HCT116 (cell line): ENCODE measurements at places on chromosomes 7 and 10. TPM values are rescaled to one million over a fixed set of nuclear protein-coding genes. Genes with fewer than 3 reads are reported as not detected.
A peak's percentile ranks its signal among the peaks of the same experiment; 100 is the strongest.

Gene NUTM2E
- 0.15 TPM for total RNA-seq

Gene MLXIPL
- 79.4 TPM for total RNA-seq

Gene MYOZ1
- not detected for total RNA-seq

Gene ESYT2
- 68.2 TPM for total RNA-seq

Gene HTR5A
- not detected for total RNA-seq

Gene RET
- 5.9 TPM for total RNA-seq

Gene CALML5
- not detected for total RNA-seq

Gene ARPC1A
- 250 TPM for total RNA-seq

Gene SEMA3E
- total RNA-seq: 1.6 TPM

Gene POLR2J2
- total RNA-seq: 6.2 TPM

Gene NRAP
- not detected for total RNA-seq

Gene HKDC1
- 1.7 TPM for total RNA-seq

Gene TRPV5
- total RNA-seq: not detected

DNA sequence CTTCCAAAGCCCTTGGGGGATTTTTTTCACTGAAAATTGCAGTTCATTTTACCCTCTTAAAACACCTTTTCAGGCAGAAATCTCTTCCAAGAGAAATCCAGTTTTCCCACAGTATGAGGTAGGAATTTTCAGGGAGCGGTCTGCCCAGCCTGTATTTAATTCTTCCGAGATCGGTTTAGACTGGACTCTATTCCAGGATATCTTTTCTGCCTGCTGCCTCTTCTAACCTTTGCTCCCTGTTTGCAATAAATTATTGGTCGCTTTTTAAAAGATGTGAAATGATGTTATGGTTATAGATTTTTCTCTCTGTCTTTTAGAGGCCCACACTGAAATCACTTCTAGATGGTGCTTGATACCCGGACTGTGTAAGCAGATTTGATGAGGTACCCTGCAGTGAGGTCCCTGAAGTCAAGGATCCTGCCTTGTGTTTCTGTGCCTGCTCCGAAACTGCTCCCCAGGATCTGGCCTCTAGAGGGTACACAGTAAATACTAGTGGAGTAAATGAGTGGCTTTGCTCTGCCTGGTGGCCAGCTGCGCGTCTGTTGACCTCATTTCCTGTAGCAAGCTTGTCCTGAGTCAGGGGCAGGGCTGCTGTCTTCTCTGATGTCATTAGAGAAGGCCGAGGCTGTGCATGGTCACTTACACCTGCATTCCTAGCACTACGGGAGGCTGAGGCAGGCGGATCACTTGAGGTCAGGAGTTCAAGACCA lies 191.6 kb downstream of the FANK1 start:
- DNase-seq: no peak

DNA sequence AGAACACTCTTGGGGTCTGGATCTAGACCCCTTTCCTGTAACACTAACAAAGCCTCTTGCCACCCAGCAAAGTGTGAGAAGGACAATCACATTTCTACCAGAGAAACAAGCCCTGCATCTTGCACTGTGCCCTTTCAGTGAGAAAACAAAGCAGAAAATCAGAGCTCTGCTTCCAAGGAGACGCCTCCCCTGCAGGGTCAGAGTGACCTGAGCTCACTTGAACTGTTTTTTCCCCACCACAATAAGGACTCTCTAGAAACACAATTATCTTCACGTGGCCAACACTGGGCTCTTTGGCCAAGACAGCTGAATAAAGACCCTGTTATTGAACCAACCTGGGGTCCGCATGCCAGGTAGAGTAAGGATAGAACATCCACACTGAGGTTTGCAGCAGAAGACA lies 30.1 kb upstream of the PRLHR start:
- DNase-seq: no peak

DNA sequence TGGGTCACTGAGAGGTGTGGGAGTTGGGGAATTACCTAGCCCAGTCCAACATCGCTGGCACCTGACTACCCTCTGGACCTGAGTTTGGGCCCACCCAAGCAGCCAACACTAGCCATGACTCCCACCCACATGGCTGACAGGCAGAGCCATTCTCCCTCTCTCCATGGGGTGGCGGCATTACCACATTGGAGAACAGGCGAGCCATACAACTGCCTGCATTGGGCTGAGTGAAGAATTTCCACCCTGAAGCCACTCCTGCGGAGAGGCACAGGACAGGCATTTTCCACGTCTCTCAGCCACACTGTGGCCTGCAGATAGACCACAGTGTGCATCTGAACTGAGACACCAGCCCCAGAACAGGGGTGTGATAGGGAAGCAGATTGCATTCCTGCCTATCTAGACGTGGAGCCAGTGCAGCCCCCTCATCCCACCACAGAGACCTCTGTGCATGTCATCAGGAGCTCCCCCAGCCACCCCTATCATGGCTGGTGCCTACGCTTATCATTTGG lies 58.2 kb upstream of the ANTXRL start:
- DNase-seq: peak; percentile 44

- no peak for DNase-seq
These were observed 10.6 kb upstream of the GIMAP4 start for GRCh38 chr7:150556521-150557138.

DNA sequence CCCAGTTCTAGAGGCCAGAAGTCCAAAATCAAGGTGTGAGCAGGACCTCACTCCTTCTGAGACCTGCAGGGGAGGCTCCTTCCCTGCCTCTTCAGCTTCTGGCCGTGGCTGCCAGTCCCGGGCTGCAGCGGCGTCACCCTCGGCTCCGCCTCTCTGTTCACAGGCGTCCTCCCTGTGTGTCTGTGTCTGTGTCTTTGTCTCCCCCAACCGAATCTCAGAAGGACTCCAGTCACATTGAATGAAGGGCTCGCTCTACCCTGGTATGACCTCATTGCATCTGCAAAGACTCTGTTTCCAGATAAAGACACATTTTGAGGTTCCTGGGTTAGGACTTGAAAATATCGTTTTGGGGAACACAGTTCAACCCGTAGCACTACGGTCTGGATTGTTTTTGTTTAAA lies 33.1 kb upstream of the GALNT11 start:
- DNase-seq: peak; percentile 85

DNA sequence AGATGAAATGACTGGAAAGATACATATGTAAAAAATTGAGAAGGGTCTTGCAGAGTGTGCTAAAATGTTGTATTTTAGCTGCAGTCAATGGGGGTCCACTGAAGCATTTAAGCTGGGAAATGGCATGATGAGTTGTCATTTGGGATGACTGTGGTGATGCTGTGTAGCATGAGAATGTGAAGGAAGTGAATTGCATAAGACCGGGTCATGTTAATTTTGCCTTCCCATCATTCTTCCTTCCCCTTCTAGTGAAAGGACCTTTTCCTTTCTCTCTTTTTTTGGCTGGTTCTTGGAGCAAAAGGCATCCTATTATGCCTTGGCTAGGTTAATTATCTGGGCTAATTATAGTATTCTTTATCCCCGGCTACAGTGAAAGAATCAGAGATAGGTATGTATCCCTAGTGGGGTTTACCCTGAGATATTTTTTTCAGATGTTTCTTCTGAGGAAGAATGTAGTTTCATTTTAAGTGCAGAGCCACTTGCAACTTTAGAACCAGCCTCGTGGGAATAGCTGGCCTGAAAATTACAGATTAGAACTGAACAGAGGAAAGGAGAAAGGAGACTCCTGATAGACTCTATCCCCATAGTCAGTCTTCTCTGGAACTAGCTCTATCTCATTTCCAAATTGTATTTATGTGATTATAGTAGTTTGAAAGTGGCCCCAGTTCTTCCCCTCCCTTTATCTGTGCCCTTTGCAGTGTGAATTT lies 93.6 kb downstream of the HGF start:
- no peak for DNase-seq

GRCh38 chr7:92832534-92833023 lies 3.8 kb downstream of the CDK6 start:
- no peak for DNase-seq

- no peak for DNase-seq
These were observed 125.3 kb downstream of the CUX1 start for GRCh38 chr7:101942603-101943210.

DNA sequence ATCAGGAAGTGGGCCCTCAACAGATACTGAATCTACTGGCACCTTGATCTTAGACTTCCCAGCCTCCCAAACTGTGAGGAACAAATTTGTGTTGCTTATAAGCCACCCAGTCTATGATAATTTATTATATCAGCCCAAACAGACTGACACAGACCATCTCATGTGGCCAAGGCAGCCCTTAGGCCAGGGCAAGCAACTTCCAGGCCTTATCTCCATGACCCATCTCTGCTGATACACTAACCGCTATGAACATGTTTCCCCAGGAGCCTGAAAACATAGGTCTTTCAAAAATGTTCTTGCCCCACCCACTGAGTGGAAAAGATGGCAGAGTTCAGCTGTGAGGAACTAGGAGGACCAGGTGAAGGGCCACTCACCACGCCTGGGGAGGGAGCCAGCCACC lies 3.2 kb upstream of the BLOC1S2 start:
- no peak for DNase-seq

DNA sequence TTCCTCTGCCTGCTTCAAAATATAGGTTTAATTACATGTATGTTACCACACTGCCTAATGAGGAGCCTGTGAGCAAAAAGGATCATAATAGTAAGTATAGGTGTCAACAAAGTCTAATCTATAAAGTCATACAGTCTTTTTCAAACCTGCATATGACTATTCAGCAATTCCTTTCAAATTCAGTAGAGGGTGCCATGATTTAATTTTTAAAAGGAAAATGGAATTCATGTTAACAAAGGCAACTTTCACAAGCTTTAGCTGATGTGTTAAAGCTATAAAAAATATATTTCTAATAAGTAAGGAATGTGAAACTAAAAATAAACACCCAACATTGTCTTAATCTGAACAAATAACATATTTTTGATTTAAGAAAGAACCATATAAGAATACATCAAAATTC lies 52.1 kb downstream of the MPP7 start:
- no peak for DNase-seq

GRCh38 chr7:81632418-81632817 lies 137.4 kb downstream of the HGF start:
- no peak for DNase-seq

- no peak for DNase-seq
These were observed 603 bp upstream of the HECW1 start for GRCh38 chr7:43111630-43112458.

DNA sequence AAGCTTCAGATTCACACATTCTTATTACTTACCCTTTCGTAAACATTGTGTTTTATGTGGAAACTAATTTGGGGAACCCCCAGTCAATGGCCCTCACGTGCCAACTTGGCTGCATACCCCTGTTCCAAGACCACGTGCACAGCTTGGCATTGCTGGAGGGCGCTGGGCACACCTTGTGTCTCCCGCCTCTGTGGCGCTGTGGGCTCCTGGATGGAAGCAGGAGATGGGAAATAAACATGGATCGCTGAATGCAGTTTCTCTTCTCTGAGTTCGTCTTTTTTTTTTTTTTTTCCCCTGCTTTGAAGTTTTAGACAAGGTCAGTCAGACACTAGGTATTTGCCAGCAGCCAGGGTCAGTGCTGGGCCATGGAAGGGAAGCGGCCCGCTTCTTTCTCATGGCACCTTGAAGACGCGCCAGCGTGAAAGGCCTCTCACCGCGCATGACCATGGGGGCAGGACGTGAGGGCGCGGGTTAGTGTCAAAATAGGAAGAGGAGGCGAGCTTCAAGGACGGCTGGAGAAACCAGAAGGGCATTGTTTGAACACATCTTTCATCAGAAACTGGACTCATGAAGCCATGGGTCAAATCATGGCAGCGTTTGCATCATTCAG lies 27.3 kb downstream of the BNIP3 start:
- DNase-seq: no peak

DNA sequence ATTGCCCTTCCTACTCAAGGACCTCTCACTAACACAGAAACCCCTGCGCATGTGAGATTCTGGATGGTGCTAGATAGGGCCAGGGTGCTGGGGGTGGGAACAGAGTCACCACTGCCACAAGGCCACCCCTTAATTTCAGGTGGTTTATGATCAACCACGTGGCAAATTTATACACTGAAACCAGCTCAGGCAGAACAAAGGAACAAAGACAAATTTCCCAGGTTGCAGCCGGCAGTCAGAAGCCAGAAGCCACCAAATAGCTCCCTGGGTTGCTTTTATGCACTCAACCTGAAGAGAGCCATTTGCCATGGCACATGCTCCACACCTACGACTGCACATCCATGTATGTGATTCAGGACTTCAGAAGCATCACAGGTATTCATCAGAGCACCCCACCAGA lies 2.5 kb downstream of the VOPP1 start:
- DNase-seq: no peak

DNA sequence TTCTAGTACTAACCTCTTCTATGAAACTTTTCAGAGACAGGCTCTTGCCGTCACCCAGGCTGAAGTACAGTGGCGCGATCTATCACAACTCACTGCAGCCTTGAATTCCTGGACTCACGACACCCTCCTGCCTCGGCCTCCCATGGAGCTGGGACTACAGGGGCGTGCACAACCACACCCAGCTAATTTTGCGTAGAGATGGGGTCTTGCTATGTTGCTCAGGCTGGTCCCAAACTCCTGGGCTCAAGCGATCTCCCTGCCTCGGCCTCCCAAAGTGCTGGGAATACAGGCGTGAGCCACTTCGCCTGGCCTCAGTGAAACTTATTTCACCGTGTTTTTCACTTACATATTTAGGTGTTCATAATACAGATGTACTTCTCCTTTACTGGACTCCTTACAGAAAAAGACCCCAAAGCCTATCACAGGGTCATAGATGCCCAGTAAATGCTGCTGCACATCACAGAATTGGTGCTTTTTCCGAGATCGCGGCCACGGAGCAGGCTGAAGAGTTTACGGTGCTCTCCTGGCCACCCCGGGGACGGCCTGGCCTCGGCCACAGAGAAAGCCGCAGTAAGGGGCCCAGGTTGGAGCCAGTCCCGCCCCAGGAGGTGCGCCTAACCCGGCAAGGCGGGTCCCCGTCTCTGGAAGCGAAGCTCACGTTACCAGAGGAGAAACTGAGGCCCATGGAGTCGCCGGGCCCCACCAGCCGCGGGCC lies 595 bp downstream of the TBL2 start:
- DNase-seq: no peak

- no peak for DNase-seq
These were observed 155.8 kb downstream of the SKIDA1 start for GRCh38 chr10:21369697-21370096.

DNA sequence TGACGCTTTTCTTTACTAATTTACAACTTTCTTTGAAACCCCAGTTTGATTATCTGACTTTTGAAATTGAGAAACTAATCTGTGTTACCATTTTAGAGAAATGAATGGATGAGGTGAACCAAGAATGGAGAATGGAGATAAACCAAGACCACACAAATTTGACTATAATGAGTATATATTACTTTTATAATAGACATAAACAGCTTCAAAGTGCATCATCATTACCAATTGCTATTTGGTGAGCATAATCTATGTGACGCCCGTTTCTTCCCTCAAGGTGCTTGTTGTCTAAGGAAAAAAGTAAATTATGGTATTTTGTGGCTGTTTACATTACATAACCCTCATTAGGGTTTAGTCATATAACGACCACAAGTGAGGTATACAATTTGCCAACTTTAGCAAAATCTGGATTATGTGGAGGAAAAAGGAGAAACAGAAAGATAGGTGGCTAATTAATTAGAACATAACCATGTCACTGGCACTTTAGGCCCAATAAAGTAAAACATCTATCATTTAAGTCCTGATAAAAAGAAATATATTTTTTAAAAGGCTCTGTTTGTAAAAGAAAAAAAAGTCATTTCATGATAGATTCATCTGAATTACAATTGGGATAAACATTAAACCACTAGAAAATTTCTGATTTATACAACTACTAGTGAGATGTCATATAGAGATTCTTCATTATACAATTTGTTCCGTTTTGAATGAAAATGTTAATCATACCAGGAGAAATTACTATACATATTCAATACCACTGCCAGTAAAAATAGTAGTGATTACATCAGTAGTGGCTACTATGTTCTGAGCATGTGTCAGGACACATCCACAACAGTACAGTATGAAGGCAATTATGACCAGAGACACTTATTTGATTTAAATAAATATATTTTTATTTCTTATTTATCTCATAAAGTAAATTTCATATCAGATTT lies 118.2 kb upstream of the FAM133B start:
- DNase-seq: no peak
